Effector CD8-positive, alpha-beta T cell (primary cell): ENCODE measurements at places on chromosomes 5 and 9.

DNA sequence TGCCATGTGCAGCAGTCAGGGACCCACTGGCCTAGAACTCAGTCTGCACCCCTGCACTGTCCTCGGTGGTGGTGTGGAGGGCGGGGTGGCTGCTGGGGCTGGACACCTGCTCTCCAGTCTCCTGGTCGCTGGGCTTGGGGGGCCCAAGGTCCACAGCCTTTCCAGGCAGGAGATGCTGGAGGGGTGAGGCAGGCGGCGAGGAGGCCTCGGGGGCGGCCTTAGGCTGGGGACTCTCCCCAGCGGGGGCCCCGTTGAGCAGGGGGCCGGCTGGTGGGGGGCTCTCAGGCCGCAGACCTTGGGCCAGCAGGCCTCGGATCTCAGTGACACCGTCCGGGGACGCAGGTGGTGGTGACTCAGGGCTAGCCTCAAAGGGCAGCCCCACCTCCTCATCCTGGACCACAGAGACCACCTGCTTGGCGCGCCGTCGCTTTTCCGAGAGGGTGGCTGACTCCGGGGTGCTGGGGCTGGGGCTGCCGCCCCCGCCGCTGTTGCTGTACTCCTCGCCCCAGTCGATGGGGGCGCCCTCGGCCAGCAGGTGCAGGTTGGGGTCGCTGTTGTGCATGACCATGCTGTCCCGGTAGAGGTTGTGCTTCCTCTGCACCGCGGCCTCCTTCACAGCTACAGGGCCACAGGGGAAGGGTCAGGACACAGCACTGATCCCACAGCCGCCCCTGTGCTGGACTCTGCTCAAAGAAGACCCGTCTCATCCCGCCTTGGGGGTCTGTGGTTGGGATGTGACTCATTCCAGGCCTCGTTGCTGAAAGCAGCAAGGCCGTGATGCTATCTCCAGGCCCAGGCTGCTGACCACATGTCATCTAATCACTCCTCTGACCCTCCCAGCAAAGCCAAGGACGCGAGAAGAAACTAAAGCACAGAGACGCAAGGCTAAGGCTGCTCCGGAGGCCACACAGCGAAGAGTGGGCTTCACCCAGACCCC, 55.8 kb downstream of the LRSAM1 start:
- DNase-seq, result no peak

DNA sequence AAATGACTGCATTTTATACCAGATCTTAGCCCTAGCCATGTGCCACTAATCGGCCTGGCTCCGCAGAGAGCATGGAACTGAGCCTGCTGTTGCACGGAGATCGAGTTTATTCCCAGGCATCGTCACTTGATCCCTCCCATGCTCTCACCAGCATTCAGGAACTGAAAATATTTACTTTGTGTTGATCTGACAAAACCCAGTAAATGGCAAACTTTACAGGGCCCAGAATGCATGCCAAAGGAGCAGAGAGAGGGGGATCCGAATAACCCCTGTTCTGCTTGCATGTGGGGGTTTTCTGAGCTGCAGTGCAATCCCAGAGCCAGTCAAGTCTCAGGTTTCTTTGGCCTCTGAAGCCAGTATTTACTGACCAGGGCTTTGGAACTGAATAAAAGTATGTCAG, 87.3 kb downstream of the GAS1 start:
- DNase-seq, result no peak

DNA sequence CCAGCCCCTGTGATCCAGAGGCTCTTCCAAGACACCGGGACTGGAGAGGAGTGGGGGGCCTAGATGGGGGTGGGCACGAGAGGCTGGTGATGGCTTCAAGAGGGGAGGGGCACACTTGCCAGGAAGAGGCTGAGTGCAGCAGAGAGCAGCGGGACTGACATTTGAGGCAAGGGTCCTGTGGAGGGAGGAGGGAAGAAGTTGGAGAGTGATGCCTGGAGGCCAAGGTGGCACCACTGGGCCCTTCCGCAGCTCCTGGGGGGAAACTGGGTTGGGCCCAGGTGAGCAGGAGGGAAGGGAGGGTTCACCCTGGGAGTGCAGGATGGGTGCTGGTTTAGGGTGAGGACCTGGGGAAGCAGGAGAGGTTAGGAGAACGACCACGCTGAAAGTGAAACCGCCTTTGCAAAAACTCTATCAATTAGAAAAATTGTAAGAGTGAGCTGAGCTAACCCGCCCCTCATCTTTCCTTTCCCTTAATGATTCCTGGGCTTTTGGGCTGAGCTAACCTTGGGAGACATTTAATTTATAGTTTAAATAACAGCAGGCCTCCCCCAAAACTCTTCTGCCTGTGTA, 26.2 kb downstream of the ABO start:
- DNase-seq, result no peak

DNA sequence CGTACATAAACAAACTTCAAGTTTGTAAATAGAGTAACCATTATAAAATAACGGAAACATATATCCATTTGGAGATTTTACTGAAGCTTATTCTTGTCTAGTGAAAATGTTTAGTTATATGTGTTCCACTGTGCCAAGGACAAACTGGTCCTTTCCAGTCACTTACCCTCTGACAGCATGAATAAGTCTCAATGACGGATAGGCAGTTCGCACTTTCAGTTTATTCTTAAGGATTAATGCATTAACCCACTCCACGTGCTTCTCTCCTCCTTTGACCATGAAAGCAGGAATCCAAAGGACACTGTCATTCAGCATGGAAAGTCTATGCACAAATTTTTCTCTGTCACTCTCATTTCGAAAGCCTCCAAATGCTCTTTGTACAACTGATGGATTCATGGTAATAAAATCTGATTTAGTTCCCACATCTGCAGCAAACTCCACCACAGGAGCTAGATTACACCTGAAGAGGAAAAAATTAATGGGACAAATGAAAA, 47.1 kb downstream of the ST8SIA4 start:
- no peak for DNase-seq

DNA sequence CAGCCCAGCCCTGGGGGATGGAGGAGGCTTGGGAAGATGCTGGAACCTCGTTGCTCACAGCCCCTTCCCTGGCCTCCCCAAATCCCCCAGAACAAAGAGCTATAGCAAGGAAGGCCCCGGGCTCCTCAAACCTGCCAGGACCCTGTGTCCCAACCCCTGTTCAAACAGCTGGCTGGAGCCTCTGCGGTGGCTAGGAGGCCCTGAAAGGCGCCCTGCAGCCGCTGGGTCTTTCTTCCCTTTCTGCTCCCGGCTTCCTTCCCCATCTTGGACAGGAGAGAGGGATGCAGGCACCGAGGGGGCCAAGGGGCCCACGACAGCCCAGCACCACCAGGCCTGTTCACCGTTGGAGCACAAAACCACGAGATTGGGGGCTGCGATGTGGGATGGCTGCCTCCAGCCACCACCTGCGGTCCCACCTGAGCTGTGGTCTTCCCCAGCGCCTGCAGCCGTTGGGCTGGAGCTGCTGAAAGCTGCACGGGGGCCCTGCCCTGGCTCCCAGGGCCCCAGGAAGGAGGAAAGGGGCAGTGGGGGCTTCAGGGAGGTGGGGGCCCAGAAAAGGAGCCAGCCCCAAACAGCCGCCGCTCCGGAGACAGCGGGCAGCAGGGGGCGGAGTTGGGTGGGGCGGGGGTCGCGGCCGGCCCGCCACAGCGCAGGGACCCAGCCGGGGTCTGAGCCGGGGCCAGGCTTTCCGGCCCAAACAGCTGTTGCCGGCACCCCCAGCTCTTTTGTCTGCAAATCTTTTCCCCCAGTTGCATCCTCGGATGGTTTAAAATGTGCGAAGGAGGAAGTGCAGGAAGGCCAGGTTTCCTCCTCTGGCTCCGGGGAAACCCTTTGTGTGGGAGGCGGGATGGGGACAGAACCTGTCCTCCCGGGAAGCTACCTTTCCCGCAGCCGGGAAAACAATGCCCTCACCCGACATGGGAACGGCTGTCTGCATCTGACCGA, 16.1 kb downstream of the NOTCH1 start:
- no peak for DNase-seq
